ENCODE measurements at places on chromosomes 2 and 18.

- no peak for DNase-seq
Measured at GRCh38 chr2:218405746-218406208, 6.1 kb downstream of the CTDSP1 start.

GRCh38 chr18:43596105-43596712, 318.9 kb upstream of the SYT4 start:
- no peak for DNase-seq

- no peak for DNase-seq
Measured at GRCh38 chr18:73461780-73462059, 593.9 kb upstream of the NETO1 start.

- DNase-seq = no peak
Measured at GRCh38 chr2:169478339-169478738, 955 bp upstream of the BBS5 start.

DNA sequence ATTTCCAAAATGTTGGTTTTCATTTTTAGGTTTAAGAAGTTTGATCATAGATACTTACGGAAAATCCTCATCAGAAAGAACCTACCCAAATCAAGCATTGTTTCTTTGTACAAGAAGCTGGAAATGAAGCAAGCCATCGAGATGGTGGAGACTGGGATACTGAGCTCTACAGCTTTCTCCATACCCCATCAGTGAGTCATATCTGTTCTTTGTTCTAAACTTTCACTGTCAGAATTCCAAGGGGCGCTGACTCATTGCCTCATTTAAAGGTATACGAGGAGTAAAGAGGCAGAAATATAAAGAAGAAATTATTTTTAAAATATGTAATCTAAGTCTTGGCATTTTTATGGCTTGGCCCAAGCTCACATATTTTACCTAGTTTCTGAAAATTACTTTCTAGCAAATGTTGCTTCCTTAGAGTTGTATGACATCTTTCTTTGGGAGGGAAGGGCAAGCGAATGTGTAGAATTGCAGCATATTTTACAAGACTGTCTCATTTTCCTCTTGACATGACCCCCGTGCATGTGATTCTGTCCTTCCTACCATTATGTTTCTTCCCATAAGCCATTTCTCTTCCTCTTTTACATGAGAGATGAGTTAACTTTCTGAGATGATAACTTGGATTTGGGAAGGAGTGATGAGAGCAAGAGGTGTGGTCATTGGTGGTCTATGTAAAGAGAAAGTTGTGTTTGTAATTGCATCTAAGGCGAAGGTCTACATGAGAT, 41.2 kb downstream of the SLC9A4 start:
- no peak for DNase-seq

DNA sequence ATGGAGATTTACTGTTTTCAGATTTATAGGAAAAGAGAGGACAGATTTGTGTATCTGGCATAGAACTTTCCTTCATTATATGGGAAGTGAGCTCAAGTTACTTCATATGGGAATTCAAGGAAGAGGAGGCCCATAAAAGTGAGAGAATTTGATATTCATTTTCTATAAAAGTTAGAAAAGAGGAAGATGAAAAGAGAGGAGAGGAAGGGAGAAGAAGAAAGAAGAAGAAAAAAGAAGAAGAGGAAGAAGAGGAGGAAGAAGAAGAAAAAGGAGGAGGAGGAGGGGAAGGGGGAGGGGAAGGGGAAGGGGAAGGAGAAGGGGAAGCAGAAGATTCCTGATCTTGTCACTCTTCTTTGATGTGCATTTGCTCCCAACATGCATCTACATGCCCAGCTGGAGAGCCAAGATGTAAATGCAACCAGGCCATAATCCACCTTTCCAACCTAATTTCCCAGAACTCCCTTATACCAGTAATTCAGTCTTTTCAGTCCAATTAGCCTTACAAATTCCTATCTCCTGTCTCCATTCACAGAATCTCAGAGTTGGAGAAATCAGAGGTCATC, 15.7 kb upstream of the NMI start:
- no peak for DNase-seq

DNA sequence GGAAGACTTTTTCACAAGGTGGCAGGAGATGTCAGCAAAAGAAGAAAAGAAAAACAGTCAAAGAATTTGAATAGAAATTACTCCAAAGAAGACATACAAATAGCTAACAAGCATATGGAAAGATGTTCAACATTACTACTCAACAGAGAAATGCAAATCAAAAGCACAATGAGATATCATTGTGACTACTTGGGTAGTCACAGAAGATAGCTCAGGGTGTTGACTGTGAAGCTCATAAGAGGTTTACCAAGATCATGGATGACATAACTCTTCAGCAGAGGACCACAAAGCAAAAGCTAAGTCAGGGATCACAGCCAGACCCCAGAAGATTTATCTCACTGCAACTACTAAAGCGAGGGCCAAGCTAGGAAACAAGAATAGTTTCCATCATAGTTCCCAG, 53.0 kb upstream of the TANK start:
- DNase-seq = no peak
